CD8-positive, alpha-beta memory T cell (primary cell): ENCODE measurements at places on chromosomes 6 and 20. TPM values are rescaled to one million over a fixed set of nuclear protein-coding genes. Genes with fewer than 3 reads are reported as not detected.
A peak's percentile ranks its signal among the peaks of the same experiment; 100 is the strongest.

SLC22A7 gene
- not detected for total RNA-seq

SMAP1 gene
- total RNA-seq: 20.1 TPM

LCA5 gene
- 0.22 TPM for total RNA-seq

GRCh38 chr6:81465859-81466258, 286.6 kb downstream of the TENT5A start:
- H3K4me1 ChIP-seq: no peaks in the 10 kb centered on the region
- no peak overlapping the region for H3K4me3 ChIP-seq
- no peaks in the 10 kb centered on the region for H3K36me3 ChIP-seq
- no peak for DNase-seq

CTAGE9 gene
- not detected for total RNA-seq

GRCh38 chr6:137927777-137928218, 60.7 kb downstream of the TNFAIP3 start:
- peak; percentile 87 for DNase-seq
- H3K27me3 ChIP-seq: no peaks in the 10 kb centered on the region
- no peaks in the 10 kb centered on the region for H3K36me3 ChIP-seq
- H3K27ac ChIP-seq: no peak overlapping the region
- peak overlapping the region; percentile 32 for H3K4me3 ChIP-seq

DNA sequence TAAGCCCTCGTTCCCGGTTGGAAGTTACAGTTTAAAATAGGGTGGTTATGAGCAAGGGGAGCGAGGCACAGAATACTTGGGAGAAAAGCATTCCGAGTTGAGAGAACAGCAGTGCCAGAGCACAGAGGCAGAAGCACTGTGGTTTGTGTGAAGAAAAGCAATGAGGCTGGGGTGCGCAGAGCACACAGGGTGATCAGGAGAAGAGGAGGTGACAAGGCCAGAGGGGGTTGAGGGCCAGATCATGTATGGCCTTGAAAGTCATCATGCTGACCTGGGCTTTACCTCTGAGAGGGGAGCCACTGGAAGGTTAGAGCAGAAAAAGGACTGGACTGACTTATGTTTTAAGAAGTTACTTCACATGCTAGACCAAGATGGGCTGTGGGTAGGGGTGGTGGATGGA, 3.5 kb upstream of the BTN3A2 start:
- DNase-seq: no peak
- peaks cover 35% of the 10 kb centered on the region for H3K4me1 ChIP-seq
- no peak overlapping the region for H3K27ac ChIP-seq
- H3K36me3 ChIP-seq: no peaks in the 10 kb centered on the region

CLVS2 gene
- not detected for total RNA-seq

- no peak overlapping the region for H3K27ac ChIP-seq
- no peak overlapping the region for H3K4me3 ChIP-seq
- no peaks in the 10 kb centered on the region for H3K36me3 ChIP-seq
- no peaks in the 10 kb centered on the region for H3K4me1 ChIP-seq
- H3K27me3 ChIP-seq: no peaks in the 10 kb centered on the region
These were observed 381.8 kb downstream of the CENPW start for GRCh38 chr6:126721581-126722160.

TUBB1 gene
- not detected for total RNA-seq

DNA sequence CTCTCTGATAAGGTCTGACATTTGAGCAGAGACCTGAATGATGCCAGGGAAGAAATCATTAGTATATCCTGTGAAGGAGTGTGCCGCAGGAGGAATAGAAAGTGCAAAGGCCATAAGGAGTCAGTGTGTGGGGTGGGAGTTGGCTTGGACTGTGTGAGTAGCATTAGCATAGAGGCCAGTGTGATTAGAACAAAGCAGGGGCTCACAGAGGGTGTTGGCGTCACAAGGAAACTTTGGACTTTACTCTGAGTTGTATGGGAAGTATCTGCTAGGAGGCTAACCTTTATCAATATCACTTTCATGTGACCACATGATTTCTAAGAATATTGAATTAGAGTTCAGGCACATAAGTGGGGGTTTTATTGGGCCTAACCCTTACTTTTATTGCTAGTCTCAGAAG, 12.1 kb downstream of the TMEM200A start:
- DNase-seq: no peak
- H3K36me3 ChIP-seq: no peaks in the 10 kb centered on the region
- peaks cover 14% of the 10 kb centered on the region for H3K4me1 ChIP-seq
- H3K27ac ChIP-seq: no peak overlapping the region
- no peak overlapping the region for H3K4me3 ChIP-seq
- H3K27me3 ChIP-seq: no peaks in the 10 kb centered on the region
